ENCODE measurements at places on chromosomes 3 and 15.

DNA sequence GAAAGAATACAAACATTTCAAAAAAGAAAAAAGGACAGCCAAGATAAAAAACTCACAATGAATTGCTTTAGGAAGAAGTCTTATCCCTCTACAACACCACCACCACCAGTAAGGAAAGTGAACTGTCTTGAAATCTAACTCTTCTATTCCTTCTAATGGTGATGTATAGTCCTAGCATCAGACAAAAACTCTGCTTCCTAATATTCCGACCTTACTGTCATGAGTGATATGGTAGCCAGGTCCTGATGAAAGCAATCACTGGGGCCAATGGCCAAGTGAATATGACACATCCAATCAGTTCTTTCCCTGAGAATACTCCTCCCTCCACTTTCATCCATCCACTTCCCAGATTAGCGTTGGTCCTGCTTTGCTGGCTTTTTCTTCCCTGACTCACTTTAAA lies 14.8 kb downstream of the GK5 start:
- no peak for DNase-seq

GRCh38 chr15:53843166-53843565 lies 83.7 kb upstream of the WDR72 start:
- no peak for DNase-seq

DNA sequence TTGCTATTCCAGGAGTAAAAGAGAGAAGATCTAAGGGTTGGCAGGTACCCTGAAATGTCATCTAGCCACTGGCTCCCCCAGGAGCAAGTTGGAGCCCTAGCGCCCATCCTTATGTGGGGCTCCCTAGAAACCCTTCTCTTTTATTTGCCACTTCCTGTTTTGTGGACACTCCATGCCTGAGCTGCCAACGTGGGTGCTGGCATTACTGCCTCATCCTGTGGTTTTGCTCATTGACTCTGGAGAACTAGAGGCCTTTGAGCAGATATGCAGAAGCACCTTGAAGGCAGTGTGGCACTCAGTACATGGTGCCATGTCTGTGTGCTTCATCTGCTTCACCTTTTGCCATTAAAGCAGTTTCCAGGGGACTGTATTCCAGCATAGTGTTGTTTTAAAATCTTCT lies 8.1 kb downstream of the EDEM1 start:
- DNase-seq = no peak

DNA sequence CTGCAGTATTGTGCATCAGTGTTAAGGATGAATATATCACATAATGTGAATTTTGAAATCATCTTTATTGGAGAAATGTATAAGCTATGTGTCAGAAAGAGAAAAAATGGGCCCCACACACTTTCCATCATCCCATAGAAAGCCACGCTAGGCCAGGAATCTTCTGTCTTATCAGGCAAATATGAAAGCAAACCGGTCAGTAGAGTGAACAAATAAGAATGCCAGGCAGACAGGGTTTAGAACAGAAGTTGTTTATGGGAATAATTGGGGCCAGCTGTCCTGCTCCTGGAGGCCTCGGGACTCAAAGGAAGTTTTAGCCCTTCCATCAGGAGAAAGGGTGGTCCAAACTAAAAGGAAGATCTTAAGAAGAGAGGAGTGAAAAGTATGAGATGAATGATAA lies 39.5 kb downstream of the ZNF280D start:
- DNase-seq = no peak

DNA sequence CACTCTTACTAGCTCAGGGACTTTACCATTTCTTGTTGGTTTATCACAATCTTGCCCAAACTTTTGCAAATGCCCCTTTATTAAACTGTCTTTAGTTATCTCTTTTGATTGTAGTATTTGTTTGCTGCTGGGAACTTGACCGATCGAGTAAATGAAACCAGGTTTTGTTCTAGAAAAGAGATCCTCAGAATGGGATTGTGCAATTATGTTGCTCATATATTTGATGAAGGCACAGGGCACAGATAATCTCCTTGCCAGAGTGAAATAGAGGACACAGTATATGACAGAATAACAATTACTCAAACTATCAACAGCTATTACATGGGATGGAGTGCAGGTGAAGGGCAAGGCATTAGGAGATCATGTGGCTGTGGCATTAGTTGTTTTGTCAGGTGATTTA lies 216.6 kb upstream of the RASGRP1 start:
- no peak for DNase-seq

DNA sequence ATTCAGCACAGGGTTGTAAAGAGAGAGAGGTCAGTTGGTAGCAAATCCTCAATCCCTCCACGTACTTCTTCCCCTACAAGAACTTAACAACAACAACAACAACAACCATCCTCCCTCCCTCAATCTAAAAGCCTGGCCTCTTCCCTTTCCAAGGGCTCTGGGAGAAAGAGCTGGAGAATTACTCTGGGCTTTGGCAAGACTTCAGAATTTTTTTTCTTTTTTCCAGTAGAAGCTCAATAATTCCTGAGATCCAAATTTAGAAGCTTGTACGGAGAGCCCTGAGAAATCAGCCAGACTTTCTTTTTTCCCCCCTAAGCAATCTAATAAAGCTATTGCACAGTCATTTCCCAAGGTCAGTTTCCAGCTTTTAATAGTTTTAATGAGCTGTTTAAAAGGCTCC lies 95.8 kb upstream of the CACNA2D3 start:
- DNase-seq = no peak

DNA sequence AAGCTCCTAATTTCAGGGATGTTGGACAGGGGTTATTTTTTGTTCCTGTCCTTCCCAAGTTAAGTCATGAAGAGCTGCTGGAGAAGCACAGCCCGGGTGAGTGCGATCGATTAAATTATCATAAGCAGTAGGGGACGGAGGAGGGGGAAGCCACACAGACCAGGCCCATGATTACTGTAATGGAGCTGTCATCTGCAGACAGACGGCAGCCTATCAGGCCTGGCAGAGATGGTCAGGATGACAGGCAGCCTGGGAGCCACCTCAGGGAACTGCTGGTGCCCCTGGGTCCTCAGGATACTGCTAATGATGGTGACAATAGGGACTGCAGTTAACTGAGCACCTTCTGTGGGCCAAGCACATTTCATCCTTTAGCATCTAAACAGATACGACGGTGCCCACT lies 147.7 kb downstream of the RAB11A start:
- DNase-seq = no peak

GRCh38 chr3:173711619-173712018 lies 314.1 kb downstream of the NLGN1 start:
- peak; percentile 78 for DNase-seq

DNA sequence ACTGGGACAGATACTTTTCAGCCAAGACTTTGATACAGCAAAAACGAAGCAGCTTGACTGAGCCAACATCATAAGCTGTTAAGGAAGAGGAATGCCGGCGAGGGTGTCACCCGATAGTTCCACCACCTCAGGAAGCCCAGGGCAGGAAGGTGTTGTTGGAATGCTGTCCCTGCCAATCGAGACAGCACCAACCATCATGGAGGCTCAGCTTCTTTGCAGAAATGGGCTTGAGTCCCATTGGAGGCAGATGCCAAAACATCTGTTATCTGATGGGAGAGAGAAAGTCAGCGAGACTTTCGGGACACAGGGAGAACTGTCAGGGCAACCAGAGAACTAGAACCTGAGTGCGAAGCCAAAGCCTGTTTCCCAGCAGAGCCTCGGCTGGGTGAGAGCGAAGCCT lies 50.7 kb downstream of the CA12 start:
- no peak for DNase-seq

GRCh38 chr15:32877252-32878019 lies 159.6 kb downstream of the GREM1 start:
- no peak for DNase-seq

- no peak for DNase-seq
These were observed 164.1 kb upstream of the CCDC54 start for GRCh38 chr3:107213044-107213669.

- no peak for DNase-seq
These were observed 123.9 kb upstream of the TNIK start for GRCh38 chr3:171584100-171584499.

DNA sequence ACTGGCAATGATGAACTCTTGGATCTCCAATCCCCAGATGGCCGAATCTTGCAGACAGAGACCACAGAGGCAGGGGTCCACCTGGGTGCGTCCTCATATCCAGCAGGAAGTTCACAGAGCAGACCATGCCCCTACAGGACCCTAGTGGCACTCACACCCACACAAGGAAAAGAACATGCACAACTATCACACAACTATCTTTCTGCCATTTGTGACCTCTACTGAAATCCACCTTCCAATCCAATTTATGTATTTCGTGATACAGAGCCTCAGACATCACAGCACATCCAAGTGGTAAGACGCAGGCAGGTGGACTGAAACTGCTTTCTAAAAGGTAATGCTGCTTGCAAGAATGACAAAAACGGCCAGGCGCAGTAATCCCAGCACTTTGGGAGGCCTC lies 44.6 kb upstream of the SPATA12 start:
- DNase-seq = no peak

GRCh38 chr15:42395838-42396237 lies 36.5 kb downstream of the CAPN3 start:
- no peak for DNase-seq

GRCh38 chr15:50126072-50126471 lies 7.0 kb upstream of the ATP8B4 start:
- DNase-seq = no peak

- no peak for DNase-seq
These were observed 67.4 kb upstream of the OSBPL11 start for GRCh38 chr3:125662675-125663074.
